A549 treated with AZD2906 at 1 μM for 4 hours (cell line): ENCODE measurements at places on chromosomes 13 and 19. TPM values are rescaled to one million over a fixed set of nuclear protein-coding genes. Genes with fewer than 3 reads are reported as not detected.

Gene ZNF486
- total RNA-seq: not detected in 5 replicates

Gene SLITRK6
- total RNA-seq: 0.15 to 0.23 TPM (median 0.21 TPM) in 5 replicates

Gene CCL25
- total RNA-seq: not detected in 5 replicates

Gene CEACAM4
- total RNA-seq: not detected in 5 replicates

Gene SIGLEC5
- not detected in 5 replicates for total RNA-seq

Gene CLIP3
- 0.46 to 1.3 TPM (median 0.78 TPM) in 5 replicates for total RNA-seq

Gene SMIM24
- 0.80 to 1.1 TPM (median 0.97 TPM) in 5 replicates for total RNA-seq

Gene PRR19
- 3.6 to 5.2 TPM (median 3.9 TPM) in 5 replicates for total RNA-seq

Gene AP1M2
- 26.1 to 54.3 TPM (median 40.6 TPM) in 5 replicates for total RNA-seq

Gene CCDC70
- total RNA-seq: not detected in 5 replicates

Gene IL4I1
- total RNA-seq: 0.74 to 0.86 TPM (median 0.79 TPM) in 5 replicates

Gene SIGLEC6
- total RNA-seq: not detected in 5 replicates

Gene C19orf38
- total RNA-seq: 0.10 to 0.13 TPM in 2 of 5 replicates, not detected in the others

Gene KLK15
- total RNA-seq: not detected in 5 replicates

Gene CA11
- total RNA-seq: 6.9 to 11.7 TPM (median 9.4 TPM) in 5 replicates

Gene GRK1
- 0.02 to 0.19 TPM (median 0.05 TPM) in 3 of 5 replicates, not detected in the others for total RNA-seq

Gene SLC39A3
- total RNA-seq: 22.1 to 30.9 TPM (median 28.2 TPM) in 5 replicates

Gene MEF2B
- 0.15 to 1.0 TPM (median 0.41 TPM) in 5 replicates for total RNA-seq

Gene FUT3
- total RNA-seq: 0.08 to 0.12 TPM (median 0.11 TPM) in 3 of 5 replicates, not detected in the others
